ENCODE measurements at places on chromosomes 11 and 22.

DNA sequence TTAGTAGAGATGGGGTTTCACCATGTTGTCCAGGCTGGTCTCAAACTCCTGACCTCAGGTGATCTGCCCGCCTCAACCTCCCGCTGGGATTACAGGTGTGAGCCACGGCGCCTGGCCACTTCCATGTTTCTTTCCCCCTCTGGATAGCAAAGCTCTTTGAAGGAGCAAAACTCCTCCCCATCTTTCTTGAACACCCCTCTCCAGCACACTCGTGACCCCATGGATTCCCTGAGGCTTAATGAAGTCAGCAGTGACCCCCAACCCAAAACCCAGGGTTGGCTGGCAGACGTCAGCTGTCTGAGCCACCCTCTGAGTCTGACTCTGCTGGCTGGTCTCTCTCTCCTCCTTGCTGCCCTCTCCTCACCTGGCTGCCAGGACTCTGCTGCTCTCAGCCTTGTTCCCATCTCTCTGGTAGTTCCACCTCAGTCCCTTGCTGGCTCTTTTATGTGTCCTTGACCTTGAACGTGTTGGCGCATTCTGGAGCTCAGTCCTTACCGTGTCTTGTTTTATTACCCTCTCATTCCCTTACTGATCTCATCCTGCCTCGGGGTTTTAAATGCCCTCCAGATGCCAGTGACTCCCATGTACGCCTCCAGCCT lies 44.5 kb downstream of the PARVG start:
- DNase-seq, result no peak

DNA sequence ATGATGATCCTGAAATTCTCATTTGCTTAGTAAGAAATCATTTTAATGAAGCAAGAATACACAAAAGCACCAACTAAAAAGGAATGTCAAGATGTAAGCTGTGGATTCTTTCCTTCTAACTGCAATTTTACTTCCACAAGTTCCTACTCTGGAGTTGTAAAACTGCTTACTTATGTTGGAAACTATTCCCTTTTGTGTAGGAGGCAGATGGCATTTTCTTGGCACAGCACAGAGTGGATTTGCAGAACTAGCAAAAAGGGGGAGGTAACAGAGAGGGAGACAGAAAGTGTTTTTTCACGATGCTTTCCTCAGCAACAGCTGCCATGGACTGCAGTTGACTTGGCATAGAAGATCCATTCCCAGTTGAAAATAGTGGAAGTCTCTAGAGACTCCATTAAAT lies 1112.0 kb upstream of the RAG2 start:
- DNase-seq, result no peak

DNA sequence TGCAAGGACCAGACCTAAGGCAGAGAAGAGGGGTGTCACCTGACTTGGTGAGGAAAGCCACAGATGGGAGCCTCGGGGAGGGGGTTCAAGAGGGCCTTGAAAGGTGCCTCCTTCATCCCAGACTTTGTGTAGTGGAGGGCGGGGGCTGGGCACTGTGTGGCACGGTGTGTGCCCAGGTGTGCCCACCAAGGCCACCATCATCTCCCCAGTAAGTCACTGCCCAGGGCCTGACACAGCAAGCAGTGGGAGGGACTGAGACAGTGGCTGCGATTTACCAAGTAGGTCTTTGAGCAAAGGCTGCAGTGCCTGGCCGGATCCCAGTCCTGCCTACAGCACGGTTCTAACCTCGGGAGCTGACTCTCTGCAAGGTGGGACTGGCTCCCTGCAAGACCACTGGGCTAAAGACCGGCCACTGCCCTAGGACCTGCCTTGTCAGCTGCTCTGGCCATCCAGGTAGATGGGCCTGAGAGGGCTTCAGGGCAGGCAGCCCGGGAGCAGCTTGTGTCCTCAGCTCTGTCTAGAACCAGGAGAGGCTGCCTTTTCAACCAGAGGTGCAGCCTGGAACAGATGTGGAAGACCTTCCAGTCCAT lies 1.4 kb downstream of the OSM start:
- DNase-seq, result no peak

DNA sequence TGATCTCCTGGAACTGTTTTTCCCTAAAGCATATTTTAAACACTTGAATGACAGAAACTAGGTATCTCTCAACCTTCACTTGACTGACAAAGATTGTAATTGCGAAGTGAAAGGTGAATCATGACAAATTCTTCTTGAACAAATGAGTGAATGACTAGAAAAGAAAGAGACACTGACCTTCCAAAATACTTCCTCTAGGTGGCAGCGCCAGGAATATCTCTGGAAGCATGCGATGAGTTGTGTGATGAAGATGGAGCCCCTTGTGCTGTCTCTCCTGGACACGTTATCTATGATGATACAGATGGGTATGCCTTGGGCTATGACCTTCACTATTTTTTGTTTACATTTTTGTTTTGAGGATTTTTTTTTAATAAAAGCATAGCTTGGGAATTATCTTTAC lies 7.0 kb upstream of the CASP12 start:
- DNase-seq, result no peak

DNA sequence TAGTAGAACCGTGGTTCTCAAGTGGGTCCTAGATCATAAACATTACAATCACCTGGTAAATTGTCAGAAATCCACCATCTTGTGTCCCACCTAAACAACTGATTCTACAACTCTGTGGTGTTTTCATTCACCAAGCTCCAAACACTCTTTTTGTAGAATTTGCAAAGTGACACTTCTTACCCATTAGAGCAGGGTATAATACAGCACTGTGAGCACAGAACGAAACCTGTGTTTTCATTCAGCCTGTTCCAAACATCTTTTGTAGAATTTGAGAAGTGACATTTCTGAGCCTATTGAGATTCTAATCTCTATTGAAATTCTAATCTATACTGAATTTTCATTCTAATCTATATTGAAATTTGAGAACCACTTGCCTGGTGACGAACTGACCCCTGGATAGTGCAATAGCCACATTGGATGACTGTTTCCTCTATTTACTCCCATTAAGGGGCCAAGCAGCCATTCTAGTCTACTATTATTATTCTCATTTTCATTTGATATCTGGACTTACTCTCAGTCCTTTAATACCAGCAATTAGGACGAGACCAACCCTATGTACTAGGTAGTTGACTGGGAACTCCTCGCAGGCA lies 616.6 kb downstream of the LRRC4C start:
- DNase-seq, result no peak

- peak; percentile 16 for DNase-seq
Observed at GRCh38 chr11:46378811-46379481, 2.5 kb upstream of the MDK start.

DNA sequence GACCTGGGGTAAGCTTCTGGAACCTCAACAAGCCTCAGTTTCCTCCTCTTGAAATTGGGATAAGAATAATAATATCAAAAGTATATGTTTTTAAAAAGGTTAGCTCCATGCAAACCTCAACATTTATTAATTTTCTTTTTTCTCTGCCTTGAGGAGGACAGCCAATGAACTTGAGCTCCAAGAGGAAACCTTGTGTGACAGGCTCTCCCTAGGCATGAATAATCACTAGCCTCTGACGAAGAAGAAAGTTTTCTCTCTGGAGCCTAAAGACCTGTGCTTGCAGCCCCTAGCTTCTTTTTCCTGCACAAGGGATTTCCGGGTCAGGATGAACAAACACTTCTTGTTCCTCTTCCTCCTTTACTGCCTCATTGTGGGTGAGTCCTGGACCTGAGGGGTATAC lies at the start of gene PATE3:
PATE3 (plus strand) TSS at position 301 of the 400 bp plus-strand sequence; CDS start at position 326, 25 bp downstream.
- peak; percentile 12 for DNase-seq

DNA sequence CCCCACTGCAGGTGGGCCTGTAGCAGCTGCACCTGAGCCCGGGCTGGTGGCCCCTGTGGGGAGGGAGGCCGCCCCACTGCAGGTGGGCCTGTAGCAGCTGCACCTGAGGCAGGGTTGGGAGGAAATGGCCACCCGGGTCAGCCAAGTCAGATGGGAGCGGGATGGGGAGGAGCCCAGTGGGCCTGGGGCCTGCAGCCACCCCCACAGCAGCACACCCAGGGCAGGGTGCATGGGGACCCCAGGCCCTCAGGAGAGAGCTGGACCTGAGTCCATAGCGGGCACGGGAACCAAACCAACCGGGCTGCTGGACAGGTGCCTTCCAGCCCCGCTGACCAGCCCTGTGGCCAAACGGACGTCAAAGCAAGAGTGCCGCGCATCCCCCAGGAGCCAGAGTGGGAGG lies 61.7 kb downstream of the BRD1 start:
- no peak for DNase-seq

- DNase-seq, result peak; percentile 20
Observed at GRCh38 chr11:92692826-92693546, 276.5 kb upstream of the MTNR1B start.

Data from MV-4-11 (cell line).